ENCODE measurements at places on chromosomes 3 and 15. TPM values are rescaled to one million over a fixed set of nuclear protein-coding genes. Genes with fewer than 3 reads are reported as not detected.

GRCh38 chr3:192812743-192813383 is 85.5 kb upstream of the FGF12 start:
- no peak for DNase-seq

GRCh38 chr3:178275793-178276192 is 260.4 kb upstream of the KCNMB2 start:
- DNase-seq, result no peak

DNA sequence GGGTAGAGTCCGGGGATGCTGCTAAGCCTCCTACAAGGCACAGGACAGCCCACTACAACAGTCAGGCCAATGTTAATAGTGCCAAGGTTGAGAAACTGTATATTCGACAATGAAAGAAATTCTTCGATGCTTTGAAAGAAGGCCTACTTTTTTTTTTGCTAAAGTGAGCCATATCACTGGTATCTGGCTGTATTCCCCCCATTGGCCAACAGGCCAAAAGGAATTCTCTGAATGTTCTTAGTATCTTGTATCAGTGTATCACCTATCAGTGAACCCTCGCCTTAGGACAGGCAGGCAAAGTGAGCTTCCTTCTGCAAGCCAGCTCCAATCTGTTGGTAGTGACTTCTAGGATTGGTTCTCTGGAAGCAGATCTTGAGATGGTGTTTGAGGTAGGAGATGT is 74.2 kb downstream of the SNTN start:
- no peak for DNase-seq

DNA sequence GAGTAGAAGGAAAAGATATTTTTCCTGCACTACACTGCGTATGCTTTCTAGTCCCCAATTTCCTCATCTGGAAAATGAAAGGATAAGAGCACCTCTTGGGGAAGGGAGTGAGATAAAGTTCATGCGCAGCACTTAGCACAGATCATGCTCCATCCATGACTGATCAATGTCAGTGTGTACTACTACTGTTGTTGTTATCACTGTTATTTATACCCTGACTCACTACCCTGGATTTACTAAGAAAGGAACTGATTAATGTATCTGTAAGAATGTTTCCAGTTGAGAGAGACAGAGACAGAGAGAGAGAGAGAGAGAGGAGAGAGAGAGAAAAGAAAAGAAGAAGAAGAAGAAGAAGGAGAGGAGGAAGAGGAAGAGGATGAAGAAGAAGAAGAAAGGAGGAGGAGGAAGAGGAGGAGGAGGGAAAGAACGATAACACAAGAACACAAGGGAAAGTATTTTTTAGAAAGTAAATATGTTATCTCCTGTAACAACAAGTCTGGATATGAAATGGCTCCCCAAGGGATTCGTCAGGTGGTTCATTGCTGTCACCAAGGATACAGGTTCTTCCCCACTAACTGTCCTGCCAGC is 212.2 kb upstream of the PROK2 start:
- DNase-seq, result no peak

DNA sequence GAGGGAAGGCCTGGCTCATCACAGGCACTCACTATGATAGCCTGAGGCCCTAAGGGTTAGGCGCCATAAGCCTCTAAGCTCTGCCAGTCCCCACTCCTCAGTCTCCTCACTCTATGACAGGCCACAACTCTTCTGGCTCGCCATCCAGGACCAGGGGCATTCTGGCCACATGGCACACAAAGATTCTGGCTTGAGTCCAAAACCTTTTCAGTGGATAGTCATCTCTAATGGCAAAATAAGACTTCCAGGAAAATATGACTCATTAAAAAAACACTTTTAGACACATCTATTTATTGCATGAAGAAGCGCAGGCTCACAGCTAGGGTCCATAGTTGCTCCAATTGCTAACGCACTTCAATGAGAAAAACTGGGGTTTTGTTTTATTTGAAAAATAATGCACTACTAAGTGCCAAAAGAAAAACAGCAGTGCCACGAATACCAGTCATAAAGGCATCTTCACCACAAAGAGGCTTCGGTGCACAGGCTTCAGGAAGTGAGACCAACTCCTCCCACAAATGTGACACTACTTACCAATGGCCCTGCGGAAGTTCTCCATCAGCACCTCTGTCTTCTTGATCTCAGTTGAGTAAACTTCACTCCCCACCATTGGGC is 11.1 kb downstream of the RUVBL1 start:
- no peak for DNase-seq

DNA sequence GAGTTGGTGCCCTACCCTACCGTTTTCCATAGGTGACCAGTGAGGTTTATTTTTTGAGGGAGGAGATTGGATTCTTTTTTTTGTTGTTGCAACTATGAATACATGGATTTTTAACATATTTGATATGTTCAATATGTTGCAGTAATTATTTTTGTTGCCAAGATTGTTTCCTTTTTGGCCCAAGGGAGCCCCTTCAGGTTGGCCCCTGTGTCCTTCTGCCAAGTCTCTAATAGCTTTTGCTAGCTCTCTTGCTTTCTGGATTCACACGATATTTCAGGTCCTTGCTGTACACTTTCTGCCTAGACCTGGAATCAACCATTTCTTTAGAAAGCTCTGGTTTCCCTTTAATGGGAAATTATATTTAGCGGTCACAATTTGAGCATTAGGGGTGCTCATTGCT is 22.7 kb upstream of the SLC28A1 start:
- no peak for DNase-seq

DNA sequence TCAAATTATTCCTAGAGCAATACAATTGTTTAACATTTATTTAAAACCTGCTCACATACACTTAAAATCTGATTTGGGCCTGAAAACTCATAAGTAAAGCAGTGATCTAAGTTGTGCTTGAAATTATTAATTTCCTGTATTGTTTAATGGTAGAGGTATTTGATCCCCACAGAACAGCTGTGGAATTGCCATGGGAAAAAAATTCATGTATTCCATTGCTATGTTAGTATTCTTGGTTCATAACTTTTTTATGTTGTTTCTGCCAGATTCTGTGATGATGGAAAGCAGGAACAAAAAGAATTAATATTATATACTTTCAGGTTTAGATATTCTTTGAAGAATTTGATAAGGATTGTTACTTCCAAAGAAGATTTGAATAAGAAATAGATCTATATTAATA is 831.5 kb upstream of the NR2F2 start:
- no peak for DNase-seq

Gene CCRL2
- 1.2 TPM for polyA plus RNA-seq

Gene HRG
- 1.8 TPM for polyA plus RNA-seq

Gene ACSBG1
- 1.6 TPM for polyA plus RNA-seq

Gene PCBP4
- polyA plus RNA-seq, result 74.1 TPM

Gene SNX22
- 2.6 TPM for polyA plus RNA-seq
